ENCODE measurements at places on chromosomes 5 and 9.

DNA sequence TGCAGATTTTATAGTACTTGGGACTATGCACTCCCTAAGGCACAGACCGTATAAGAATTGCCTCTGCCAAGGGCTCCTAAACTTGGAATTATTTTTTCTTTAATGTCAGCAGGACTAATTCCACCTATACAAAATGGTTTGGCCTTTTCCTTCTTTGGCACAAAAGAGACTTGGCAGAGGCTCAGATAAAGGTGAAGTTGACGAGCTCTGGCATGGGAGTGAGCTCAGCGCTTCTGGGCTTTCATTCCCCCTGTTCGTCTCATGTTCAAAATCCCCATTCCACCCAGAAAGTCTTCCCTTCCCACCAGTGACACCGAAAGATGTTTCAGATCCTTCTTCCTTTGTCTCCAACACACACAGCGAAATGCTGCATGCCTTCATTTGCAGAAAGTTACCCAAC, 61.2 kb downstream of the F2RL2 start:
- DNase-seq = no peak

DNA sequence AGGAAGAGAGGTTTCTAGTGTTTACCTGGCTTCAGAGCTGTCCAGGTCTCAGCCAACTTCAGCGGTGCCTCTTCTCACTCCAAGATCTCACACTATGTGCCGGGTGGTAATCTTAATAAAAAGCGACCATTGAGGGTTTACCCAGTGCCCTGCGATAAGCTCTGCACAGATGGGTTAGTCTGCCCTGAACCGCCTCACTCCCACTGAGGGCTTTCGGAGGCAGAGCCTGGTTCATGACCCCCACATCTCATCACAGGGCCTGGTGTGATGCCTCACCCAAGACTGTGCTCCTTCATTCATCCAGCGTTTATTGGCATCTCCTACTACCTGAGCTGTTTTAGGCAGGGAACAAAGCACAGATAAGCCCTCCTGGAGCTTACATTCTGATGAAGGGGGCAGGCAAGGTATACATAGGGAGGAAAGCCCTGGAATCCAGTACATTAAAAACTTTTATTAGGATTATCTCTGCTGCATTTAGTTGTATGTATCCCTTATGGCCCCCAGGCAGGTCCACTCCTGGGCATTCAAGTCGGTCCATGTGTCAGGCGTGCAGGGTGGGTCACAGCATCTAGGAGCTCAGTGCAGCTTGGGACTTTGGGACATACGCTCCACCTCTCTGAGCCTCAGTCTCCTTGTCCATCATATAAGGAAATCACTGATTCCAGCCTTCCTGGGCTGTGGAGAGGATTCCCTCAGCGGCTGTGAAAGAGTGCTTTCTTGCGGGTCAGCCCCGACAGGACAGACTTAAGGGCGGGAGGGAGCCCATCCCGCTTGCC, 613 bp upstream of the COL15A1 start:
- DNase-seq = no peak

DNA sequence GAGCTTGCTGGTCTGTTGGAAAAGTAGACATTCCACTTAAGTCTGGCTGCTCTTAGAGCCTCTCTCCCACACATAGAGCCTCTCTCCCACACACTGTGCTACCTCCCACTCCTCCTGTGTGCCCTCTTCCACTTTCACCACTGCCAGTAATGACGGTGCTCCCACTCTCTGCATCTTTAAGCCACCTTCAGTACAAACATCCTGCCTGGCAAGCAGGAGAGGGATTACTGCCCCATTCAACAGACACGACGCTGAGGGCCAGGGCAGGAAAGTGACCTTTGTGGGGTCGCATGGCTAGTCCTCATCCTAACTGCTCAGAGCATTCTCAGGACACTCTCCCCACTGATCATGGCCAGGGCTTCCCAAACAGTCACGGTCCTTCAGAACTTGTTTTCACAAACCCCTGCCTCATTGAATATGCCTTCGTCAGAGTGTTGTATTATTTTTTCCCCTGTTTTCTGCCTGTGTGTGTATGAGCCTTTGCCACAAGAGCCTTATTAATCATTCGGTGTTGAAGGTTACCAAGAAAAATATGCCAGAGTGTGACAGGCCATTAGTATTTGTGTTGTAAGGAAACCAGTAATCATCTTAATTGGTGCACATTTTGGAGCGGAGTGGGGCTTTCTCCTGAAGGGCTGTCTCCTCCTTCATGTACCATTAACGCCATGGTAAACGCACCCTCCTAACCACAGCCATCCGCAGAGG, 87.1 kb upstream of the SAP30L start:
- no peak for DNase-seq

DNA sequence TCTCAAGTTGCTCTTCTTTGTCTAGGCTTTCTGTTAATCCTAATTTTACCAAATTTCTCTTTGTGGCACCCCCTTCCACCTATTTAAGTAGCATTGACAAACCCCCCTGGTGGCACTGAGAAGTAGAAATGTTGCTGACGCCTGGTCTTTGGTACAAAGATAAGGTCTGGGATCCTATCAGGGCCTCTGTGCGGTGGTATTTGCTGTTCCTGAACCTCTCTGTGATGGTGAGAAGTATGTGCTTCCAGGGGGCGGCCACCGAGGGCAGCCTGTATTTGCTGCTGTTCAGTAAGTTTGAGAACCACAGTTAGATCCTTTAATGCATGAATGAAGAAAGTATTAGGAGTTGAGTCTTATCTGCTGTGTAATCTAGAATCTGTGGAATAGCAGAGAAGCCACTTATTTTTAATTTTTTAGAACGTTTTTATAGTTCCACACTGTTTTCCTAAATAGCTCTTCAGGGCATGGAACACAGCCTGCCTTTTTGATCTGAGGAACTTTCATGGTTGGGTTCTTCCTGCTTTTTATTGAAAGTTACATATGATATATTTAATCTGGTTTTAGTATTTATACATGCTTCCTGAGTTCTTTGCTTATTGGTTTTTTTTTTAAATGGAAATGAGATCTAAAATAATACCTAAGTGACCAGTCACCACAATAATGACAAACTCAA, 124.2 kb downstream of the TRIO start:
- DNase-seq = no peak

- no peak for DNase-seq
Measured at GRCh38 chr9:36192196-36192595, 1.5 kb downstream of the CLTA start.

DNA sequence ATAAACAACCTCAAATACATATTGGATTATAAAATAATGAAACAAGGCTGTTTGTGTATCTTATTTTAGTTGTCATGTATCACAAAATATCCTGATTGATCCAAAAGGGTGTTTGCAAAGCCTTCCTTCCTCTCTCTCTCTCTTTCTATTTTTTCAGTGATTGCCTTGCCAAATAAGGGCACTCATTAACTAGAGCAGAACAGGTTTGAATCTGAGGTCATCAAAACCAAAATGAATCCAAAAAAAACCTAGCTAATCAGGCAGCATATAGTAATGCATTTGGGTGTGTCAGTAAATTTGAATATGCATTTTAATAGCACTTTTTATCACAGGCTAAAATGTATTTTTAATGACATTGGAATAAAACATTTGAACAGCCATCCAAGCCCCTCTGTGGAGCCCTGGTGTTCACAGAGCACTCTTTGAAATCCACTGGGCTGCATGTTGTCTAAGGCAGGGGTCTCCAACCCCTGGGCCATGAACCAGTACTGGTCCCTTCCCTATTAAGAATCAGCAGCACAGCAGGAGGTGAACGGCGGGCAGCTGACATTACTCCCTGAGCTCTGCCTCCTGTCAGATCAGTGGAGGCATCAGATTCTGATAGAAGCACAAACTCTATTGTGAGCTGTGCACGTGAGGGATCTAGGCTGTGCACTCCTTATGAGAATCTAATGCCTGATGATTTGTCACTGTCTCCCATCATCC, 171.8 kb upstream of the RAI14 start:
- DNase-seq = no peak

GRCh38 chr9:92378865-92379560, 25.4 kb downstream of the OGN start:
- DNase-seq = no peak

GRCh38 chr5:10387690-10388089, 34.2 kb downstream of the MARCHF6 start:
- no peak for DNase-seq

DNA sequence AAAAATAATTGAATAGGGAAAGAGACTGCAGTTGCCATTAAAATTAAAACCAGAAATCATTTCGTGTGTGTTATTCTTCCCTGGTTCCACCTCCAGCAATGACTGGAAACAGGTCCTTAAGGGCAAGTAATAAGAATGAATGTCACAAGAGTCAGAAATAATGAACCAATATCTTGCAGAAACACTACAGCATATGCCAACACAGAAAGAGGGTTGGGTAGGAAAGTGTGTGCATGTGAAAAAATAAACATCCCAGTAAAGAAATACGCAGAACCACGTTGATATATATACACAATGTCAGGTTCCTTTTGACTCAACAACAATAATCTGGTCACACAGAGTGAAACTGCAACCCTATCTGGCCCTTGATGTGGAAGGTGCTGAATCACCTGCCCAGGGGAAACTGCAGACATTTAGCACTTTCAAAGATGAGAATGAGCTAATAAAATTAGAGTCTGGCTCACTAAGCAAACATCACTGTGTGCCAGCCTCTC, 15.0 kb downstream of the HMHB1 start:
- peak; percentile 31 for DNase-seq

GRCh38 chr5:179900206-179900605, 7.5 kb downstream of the TBC1D9B start:
- no peak for DNase-seq

GRCh38 chr9:77554586-77555105, 93.5 kb downstream of the GNA14 start:
- DNase-seq = no peak

GRCh38 chr9:73129941-73130685, 21.6 kb upstream of the ANXA1 start:
- no peak for DNase-seq

DNA sequence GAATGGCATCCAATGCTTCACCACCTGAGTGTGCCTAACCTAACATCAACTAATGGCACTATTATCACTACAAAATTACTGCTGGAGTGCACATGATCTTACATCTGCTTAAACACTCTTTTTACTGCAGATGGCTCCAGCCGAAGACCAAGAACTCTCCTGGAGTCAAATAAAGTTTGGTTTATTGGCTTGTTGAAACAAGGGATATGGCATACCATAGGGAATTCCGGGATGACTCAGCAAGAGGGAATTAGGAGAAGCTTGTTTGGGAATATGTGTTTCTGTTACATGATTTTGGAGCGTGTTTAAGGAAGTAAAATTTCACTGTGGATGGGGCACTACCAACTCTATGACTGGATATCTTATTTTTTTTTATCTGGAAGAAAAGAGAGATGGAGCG, 872.6 kb downstream of the DTWD2 start:
- DNase-seq = no peak

DNA sequence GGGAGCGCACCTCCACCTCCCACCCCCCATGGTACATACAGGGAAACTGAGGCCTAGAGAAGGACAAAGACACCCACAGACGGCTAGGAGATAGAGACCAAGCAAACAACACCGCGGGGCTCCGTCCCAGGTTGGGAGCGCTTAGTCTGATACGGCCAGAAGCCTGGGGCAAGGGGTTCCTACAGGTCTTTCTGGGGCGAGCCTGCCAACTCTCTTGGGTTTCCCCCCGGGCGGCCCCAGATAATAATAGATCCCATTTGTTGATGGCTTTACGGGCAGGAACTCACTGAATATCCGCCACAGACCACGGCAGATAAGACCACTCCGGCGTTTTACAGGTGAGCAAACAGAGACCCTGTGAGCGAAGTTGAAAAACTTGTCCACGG, 5.0 kb upstream of the EBF1 start:
- DNase-seq = no peak

GRCh38 chr5:143446535-143447226, 43.2 kb upstream of the NR3C1 start:
- DNase-seq = no peak

GRCh38 chr5:16065831-16066230, 113.8 kb downstream of the MARCHF11 start:
- no peak for DNase-seq

DNA sequence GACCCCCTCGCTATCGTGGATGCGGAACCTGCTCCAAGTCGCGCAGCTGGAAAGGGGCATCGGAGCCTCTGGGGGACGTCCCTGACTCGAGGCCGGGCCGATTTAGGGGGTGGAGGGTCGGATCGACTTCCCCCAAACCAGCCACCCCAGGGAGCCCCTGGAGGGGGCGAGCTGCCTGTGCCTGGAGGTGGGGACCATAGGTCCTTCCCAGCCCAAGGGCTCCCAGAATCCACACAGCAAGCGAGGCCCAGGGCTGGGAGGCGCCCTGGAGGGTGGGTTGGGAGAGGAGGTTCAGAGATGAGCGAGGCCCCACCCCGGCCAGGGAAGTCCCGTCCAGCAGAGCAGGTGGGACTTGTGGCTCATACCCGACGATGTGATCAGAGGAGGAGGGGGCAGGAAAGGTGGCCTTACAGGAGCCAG, 147.6 kb downstream of the GAPVD1 start:
- DNase-seq = no peak

GRCh38 chr9:124482431-124483031, 24.7 kb downstream of the NR5A1 start:
- no peak for DNase-seq

DNA sequence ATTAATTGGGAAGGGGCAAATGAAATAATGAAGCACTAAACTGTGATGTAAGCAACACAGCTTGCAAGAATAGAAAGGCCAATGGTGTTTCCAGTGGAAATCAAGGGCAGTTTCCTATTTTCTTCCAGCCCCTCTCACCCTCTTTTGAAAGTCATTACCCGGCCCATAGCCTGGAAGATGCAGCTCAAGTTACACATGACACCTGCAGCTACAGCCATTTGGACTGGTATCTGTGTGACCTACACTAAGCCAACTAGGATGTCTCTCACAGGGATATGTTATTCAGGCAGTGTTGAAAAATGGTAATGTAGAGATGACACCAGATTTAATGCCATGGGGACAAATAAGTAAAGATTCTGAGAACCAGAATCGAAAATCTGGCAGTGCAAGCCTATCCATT, 439.4 kb upstream of the ZNF462 start:
- DNase-seq = no peak

- DNase-seq = no peak
Measured at GRCh38 chr5:61401726-61402125, 69.7 kb downstream of the ZSWIM6 start.

- no peak for DNase-seq
Measured at GRCh38 chr5:137615171-137615775, 116.1 kb upstream of the SPOCK1 start.

DNA sequence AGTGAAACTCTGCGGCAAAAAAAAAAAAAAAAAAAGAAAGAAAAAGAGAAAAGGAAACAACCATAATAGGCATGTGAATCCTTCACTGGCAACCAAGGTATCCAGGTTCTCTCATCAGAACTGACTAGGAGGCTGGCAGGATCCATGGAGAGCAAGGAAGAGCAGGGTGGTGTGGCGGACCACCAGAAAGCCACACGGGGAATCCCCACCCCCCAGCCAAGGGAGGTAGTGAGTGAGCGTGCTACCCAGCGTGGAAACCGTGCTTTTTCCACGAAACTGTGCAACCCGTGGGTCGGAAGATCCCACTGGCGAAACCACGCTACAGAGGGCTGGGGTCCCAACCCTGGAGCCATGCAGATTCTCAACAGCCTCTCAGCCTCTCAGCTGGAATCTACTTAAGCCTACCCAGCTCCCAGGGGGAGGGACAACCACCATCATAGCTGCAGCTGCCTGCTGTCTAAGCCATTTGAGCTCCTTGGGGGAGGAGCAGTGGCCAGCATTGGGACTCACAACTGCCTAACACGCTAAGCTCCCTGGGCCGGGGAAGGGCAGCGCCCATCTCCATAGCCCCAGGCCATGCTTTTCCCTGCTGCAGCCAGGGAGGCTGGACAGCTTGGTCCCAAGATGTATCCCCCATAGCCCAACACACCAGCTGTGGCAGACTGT, 91.6 kb downstream of the PRELID2 start:
- no peak for DNase-seq

All from stimulated activated naive CD4-positive, alpha-beta T cell treated with Interleukin-2 at 50 U/mL for 16 hours (primary cell).